ENCODE measurements at places on chromosomes 7 and 10. TPM values are rescaled to one million over a fixed set of nuclear protein-coding genes. Genes with fewer than 3 reads are reported as not detected.

DNA sequence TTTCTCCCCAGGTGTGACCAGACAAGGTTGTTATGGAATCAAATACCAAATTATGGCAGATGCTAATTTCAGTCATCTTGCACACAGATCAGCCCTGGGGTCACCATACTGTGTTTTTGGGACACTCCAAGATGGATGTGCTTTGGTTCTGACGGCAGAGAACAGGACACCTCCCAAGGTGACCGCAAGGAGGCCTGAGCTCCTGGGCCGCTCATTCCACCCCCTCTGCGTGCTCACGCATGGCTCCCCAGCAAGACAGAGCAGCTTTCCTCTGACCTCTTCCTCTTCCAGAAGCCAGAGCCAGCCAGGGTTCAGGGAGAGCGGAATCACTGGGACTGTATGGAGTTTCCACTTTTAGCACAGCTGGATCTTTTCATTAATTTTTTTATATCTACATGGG is 402.8 kb downstream of the DNAJB6 start:
- H3K4me3 ChIP-seq = no peak overlapping the region
- H3K36me3 ChIP-seq = no peaks in the 10 kb centered on the region
- no peak overlapping the region for H3K27ac ChIP-seq
- H3K4me1 ChIP-seq = no peaks in the 10 kb centered on the region

The ASB10 gene
- total RNA-seq = not detected

The PLXDC2 gene
- total RNA-seq = not detected

DNA sequence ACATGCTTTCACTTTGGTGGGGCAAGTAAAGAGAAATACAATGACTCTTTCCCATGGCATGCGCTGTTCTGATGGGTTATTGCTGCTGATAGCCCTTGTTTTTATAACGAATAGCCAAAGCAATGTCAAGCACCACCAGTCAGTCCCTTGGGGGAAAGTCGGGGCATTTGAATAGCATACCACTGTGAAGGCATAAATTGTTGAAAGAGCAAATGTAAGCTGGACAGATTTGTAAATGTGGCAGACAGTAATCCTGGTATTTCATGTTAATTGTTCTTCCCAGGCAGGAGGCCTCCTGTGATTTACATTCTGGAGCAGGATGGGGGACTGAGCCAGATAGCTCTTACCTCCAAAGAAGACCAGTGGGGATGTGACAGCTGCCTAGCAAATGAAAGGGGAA is 293.3 kb downstream of the ADRA2A start:
- no peaks in the 10 kb centered on the region for H3K36me3 ChIP-seq
- no peak overlapping the region for H3K4me3 ChIP-seq
- peaks cover 3% of the 10 kb centered on the region for H3K27me3 ChIP-seq

GRCh38 chr10:72164617-72165016 is 51.2 kb upstream of the ANAPC16 start:
- peaks cover 12% of the 10 kb centered on the region for H3K4me1 ChIP-seq
- no peaks in the 10 kb centered on the region for H3K27me3 ChIP-seq
- H3K27ac ChIP-seq = no peak overlapping the region
- H3K4me3 ChIP-seq = no peak overlapping the region

DNA sequence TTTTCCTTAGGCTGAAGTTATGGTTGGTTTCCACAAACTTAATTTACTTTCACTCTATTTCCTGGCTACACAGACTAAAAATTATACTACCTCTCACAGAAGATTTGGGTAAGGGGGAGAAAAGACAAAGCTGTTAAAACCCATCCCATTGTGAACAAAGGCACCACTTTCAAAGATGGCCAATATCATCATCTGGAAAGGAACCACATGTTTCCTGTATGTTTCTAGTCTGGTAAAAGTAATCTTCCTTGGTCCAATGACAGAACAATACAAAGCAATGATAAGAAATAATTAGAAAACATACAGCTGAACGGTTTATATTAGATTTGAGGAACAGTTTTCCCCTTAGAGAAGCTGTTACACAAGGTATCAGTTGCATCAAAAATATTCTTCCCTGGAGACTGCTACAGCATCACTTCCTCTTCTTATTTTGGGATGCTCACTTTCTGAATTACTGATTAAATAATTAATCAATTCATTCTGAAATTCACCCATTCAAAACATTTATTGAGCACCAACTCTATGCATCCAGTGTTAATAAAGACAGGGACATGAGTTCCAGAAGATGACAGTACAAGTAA is 8.5 kb upstream of the SFR1 start:
- DNase-seq = no peak
- H3K27me3 ChIP-seq = peaks cover 14% of the 10 kb centered on the region
- no peak overlapping the region for H3K27ac ChIP-seq
- H3K36me3 ChIP-seq = no peaks in the 10 kb centered on the region
- no peak overlapping the region for H3K4me3 ChIP-seq

DNA sequence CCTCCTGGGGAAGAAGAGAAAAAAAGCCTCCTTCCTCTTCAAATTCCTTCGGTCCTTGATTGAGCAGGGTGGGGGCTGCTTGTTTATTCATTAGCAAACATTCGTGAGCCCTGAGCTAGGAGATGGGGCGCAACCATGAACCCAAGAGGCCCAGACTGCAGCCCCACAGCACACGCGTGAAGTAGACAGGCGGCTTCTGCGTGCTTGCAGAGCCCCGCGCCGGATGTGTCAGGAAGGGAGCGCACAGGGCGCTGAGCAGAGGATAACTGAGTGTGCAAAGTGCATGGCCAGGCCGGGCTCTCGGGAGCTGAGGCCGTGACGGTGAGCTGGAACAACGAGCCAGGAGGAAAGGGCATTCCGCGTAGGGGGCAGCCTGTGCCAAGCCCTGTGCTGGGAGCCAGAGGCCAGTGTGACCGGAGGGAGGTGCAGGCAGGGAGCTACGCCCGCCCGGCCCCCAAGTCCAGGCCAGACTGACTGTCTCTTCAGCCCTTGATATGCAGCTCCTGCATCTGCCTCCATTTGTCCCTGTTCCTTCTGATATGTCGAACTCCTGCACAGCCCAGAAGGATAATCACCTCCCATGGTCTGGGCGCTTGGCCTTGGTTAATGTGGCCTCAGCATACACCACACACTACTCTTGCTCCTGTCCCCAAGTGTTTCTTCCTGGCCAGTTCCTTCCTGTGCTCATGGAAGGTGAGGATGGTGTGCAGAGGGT is 4.6 kb downstream of the FOXL3 start:
- H3K27me3 ChIP-seq = peaks cover 17% of the 10 kb centered on the region
- no peak overlapping the region for H3K4me3 ChIP-seq
- no peak for DNase-seq
- H3K4me1 ChIP-seq = no peaks in the 10 kb centered on the region

- no peaks in the 10 kb centered on the region for H3K27me3 ChIP-seq
- H3K36me3 ChIP-seq = no peaks in the 10 kb centered on the region
- no peak for DNase-seq
- H3K4me3 ChIP-seq = no peak overlapping the region
- H3K4me1 ChIP-seq = no peaks in the 10 kb centered on the region
Measured at GRCh38 chr7:18555968-18556367, 60.4 kb downstream of the HDAC9 start.

DNA sequence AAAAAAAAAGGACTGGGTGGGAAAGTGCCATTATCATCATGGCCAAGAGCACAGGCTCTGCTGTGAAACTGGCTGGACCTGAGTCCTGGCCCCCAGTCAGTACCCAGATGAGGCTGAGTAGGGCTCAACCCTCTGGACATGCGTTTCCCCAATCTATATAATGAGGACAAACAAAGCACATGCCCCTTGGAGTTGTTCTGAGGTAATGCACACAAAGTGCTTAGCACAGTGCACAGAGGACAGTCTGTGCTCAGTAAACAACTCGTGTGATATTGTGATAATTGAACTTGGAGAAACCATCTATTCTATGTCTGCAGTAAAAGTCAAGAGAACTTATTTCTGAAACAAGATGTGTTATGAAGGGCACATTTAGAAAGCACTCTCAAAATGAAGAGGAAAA is 138.8 kb downstream of the KCNMA1 start:
- H3K4me1 ChIP-seq = peaks cover 2% of the 10 kb centered on the region
- H3K27ac ChIP-seq = no peak overlapping the region
- DNase-seq = no peak
- H3K27me3 ChIP-seq = no peaks in the 10 kb centered on the region

DNA sequence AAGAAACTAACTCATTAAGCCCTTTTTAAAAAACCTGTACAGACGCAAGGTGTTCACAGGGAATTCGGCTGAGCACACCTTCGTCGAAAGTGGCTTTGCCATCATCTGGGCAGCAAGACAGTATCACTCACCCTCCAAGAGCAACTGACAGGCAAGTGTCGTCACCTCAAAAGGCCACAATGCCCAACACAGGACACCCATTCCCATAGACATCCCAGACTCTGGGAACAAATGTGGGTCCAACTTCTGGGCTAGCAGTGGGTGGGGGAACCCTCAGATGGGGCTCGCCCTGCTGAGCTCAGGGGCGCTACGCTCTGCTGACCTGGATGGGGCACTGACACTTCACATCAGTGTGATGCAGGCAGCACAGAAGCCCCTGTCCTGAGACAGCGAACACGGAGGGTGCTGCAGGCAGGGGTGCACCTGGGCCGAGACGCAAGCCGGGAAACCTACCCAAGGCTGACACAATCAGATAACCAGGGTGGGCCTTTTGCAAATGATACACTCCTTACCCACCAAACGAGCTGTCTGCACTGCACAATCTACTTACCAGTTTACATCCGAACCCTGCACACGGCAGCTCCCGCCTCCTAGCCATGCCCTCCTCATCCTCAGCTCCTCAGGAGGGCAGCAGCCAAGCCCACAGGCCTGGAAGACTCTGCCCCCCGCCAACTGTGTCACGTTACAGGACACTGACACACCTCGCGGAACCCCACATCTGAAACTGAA is 1.7 kb downstream of the DIP2C start:
- peaks cover 37% of the 10 kb centered on the region for H3K27me3 ChIP-seq
- no peak for DNase-seq
- H3K27ac ChIP-seq = no peak overlapping the region
- no peak overlapping the region for H3K4me3 ChIP-seq

- H3K27ac ChIP-seq = no peak overlapping the region
- no peak for DNase-seq
Measured at GRCh38 chr10:8563478-8563877, 509.0 kb downstream of the GATA3 start.

The TRRAP gene
- total RNA-seq = 65.1 TPM

- no peaks in the 10 kb centered on the region for H3K36me3 ChIP-seq
- no peak overlapping the region for H3K4me3 ChIP-seq
- H3K27ac ChIP-seq = no peak overlapping the region
- no peaks in the 10 kb centered on the region for H3K27me3 ChIP-seq
- DNase-seq = no peak
Measured at GRCh38 chr7:124318721-124319450, 286.0 kb upstream of the TMEM229A start.

DNA sequence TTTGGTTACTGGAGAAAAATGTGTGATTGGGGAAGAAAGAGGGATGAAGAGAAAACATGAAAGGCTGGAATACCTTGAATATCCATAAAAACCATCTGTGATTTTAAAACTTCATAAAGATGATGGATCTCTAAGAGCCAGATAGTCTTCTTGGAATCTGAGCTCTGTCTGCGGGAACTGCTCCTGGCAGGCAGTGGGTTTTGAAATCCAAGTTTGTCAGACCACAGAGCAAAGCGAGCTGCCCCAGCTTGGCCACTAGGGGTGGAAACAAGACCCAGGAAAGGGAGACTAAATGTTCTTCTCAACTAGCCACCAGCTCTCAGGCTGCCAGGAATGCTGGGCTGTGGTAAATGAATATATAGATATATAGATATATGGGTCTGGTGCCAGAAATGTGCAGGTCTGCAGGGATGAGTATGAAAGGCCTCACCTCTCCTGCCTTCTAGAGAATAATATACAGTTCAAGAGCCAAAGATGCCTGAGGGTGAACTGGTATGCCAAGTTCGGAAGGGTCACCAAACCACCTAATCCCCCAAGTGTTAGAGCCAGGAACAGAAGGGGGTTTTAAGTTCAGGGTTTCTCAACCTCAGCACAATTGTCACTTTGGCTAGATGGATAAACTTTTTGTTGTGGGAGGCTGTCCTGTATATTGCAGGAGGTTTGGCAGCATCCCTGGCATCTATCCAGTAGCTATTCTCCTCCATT is 208.8 kb downstream of the KCNMA1 start:
- H3K27ac ChIP-seq = no peak overlapping the region
- H3K36me3 ChIP-seq = no peaks in the 10 kb centered on the region
- H3K27me3 ChIP-seq = no peaks in the 10 kb centered on the region
- no peak for DNase-seq

- H3K4me1 ChIP-seq = no peaks in the 10 kb centered on the region
- no peak overlapping the region for H3K27ac ChIP-seq
- no peaks in the 10 kb centered on the region for H3K36me3 ChIP-seq
- DNase-seq = no peak
- no peak overlapping the region for H3K4me3 ChIP-seq
Measured at GRCh38 chr10:77441353-77442166, 196.0 kb downstream of the KCNMA1 start.

DNA sequence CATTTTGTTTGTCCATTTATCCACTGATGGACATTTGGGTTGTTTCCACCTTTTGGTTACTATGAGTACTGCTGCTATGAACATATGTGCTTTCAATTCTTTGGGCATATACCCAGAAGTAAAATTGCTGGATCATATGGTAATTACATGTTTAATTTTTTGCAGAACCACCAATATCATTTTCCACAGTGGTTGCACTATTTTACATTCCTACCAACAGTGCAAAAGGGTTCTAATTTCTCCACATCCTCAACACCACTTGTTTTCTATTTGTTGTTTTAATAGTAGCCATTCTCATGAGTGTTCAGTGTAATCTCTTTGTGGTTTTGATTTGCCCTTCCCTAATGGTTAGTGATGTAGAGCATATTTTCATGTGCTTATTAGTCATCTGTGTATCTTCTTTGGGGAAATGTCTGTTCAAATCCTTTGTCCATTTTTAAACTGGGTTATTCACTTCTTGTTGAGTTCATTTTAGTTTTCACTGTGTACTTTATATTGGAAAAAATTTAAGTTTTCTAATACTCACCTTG is 101.9 kb downstream of the HIBADH start:
- no peak for DNase-seq
- H3K4me3 ChIP-seq = no peak overlapping the region
- no peaks in the 10 kb centered on the region for H3K4me1 ChIP-seq
- no peaks in the 10 kb centered on the region for H3K36me3 ChIP-seq
- no peak overlapping the region for H3K27ac ChIP-seq

DNA sequence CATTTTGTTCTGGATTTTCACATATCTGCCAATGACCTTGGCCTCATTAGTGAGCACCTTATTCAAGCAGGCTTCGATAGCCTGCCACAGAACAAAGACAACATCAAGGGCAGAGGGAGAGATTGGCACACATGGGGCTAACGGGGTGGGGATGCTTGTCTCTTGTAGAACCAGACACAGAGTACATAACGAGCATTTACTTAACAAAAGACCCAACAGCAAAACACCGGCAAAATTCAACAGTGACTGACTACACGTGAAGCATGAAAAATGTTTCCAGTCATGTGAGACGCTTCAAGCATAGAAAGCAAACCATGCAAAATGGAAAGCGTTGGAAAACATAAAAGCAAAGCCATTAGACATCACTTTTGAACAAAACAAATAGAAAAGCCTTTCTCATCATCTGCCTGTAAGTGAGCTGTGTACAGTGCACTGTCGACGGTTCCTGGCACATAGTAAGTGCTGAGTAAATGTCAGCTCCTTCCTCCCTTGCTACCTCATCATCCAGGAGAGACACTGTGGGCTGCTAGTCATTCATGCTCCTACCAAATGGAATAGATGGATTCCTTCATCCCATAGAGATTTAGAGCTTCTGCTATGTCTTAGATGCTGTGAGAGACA is 134.4 kb upstream of the AGK start:
- H3K36me3 ChIP-seq = no peaks in the 10 kb centered on the region
- no peak overlapping the region for H3K4me3 ChIP-seq
- H3K27ac ChIP-seq = no peak overlapping the region
- H3K27me3 ChIP-seq = peaks cover 9% of the 10 kb centered on the region

The PLPP4 gene
- not detected for total RNA-seq

The JAZF1 gene
- 4.2 TPM for total RNA-seq
